Spleen (tissue), 13 donors: ENCODE measurements at places on chromosomes 2 and 18.

DNA sequence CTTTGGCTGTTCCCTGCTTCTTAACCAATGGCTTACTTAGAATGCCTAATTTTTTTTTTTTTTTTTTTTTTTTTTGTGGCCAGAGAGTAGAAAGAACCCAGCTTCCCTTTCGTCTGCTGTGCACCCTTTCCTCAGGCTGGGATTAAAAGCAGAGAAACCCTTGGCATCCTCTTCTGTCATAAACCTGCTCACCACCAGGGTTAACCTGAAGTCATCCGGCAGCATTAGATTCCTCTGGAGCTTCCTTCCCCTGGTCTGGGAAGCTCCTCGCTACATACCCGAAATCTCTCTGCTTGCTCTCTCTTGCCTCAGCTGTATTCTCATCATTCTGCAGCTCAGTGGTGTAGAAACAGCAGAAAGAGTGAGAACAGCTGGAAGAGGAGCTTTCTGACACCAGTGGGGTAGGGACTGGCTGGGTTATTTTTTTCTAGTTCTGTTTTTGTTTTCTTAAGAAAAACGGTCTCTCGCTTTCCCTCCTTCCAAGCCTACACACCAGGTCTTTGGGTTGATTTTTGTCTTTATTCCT, 339.0 kb upstream of the MEIS1 start:
- no peaks in the 10 kb centered on the region for H3K27me3 ChIP-seq
- no peak overlapping the region for H3K4me3 ChIP-seq
- no peak overlapping the region for H3K27ac ChIP-seq
- H3K36me3 ChIP-seq: no peaks in the 10 kb centered on the region

GRCh38 chr2:102040229-102040628, 48.5 kb downstream of the IL1R2 start:
- H3K4me3 ChIP-seq: no peak overlapping the region
- no peaks in the 10 kb centered on the region for H3K36me3 ChIP-seq
- H3K27ac ChIP-seq: peak overlapping the region; percentile 68
- H3K27me3 ChIP-seq: no peaks in the 10 kb centered on the region

- H3K4me3 ChIP-seq: no peak overlapping the region
- H3K27ac ChIP-seq: no peak overlapping the region
- no peaks in the 10 kb centered on the region for H3K27me3 ChIP-seq
These were observed 39.1 kb upstream of the PPP1R1C start for GRCh38 chr2:181946444-181947127.

DNA sequence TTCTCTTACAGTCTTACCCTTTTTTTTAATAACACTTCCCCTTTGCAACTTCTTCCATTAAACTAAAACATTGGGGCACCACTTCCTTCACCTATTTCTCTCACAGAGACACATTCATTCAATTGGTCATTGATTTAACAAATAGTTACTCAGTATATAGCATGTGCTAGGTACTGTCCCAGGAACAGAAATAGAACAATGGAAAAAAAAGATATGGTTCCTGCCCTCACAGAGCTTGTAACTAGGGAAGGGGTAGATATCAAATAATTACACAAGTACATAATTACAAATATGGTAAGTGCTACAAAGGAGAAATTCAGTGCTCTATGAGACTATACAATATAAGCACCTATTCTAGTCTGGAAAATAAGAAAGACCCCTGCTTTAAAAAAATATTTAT, 165.5 kb upstream of the RBBP8 start:
- no peak for DNase-seq
- no peaks in the 10 kb centered on the region for H3K36me3 ChIP-seq
- no peaks in the 10 kb centered on the region for H3K4me1 ChIP-seq
- no peak overlapping the region for H3K4me3 ChIP-seq
- H3K27ac ChIP-seq: no peak overlapping the region

DNA sequence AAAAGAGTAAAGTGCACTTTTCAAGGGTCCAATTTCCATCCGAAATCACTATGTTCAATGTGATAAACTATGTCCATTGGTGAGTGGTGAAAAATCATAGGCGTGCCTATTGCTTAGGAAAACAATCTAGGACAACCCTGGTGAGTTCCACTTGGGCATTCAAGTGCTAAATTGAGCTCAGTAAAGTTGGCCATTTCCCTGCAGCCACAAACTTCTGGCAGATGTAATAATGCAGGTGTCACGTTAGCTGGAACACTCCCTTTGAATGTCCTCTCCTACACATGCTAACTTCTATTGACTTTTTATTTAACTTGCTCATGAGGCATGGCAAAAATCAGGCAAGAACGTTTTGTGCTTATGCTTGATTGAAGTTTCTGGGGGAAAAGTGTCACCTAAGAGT, 67.1 kb downstream of the CPS1 start:
- H3K27me3 ChIP-seq: no peaks in the 10 kb centered on the region
- no peak overlapping the region for H3K4me3 ChIP-seq
- H3K4me1 ChIP-seq: no peaks in the 10 kb centered on the region
- no peak for DNase-seq

DNA sequence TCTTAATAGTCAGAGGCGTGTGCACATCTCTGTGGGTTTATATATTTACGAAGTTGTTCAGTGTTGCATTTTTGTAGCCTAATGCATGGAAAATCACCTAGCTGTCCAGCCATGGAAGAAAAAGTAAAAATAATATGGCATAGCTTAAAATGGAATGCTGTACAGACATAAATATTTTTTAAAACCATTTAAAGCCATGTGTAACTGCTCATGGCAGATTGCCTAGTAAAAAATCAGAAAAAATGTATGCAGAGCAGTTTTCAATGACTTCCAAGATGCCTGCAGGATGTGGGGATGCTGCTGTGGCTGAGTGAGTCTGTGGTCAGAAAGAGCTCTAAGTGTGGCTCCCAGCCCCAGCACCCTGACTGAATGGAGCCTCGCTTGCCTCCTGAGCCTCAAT, 64.8 kb upstream of the ALKAL2 start:
- H3K4me3 ChIP-seq: no peak overlapping the region
- no peaks in the 10 kb centered on the region for H3K4me1 ChIP-seq
- no peaks in the 10 kb centered on the region for H3K27me3 ChIP-seq
- no peak overlapping the region for H3K27ac ChIP-seq

- H3K27ac ChIP-seq: no peak overlapping the region
- H3K4me3 ChIP-seq: no peak overlapping the region
- no peaks in the 10 kb centered on the region for H3K27me3 ChIP-seq
- no peaks in the 10 kb centered on the region for H3K36me3 ChIP-seq
- peak; percentile 36 for DNase-seq
These were observed 54.8 kb downstream of the RTP5 start for GRCh38 chr2:241924069-241924908.

DNA sequence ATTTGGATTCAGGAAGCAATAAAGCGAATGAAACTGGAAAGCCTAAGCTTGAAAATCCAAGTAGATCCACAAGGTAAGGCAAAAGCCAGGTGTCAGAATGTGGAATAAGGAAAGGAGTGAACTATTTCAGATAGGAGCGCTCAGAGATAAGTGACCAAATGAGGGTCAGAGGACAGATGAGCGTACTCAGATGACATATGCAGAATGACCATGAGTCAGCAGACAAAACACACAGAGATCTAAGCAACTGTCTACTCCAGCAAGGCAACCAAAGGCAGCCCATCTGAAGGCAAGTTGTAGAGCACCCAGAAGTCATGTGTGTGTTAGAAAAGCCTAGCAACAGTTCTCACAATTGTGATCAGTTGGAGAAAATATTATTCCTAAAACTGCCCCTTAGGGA, 548.4 kb upstream of the FSHR start:
- H3K4me3 ChIP-seq: no peak overlapping the region
- H3K27ac ChIP-seq: no peak overlapping the region
- H3K4me1 ChIP-seq: no peaks in the 10 kb centered on the region
- no peak for DNase-seq

- no peaks in the 10 kb centered on the region for H3K36me3 ChIP-seq
- DNase-seq: no peak
- no peaks in the 10 kb centered on the region for H3K4me1 ChIP-seq
- H3K27me3 ChIP-seq: no peaks in the 10 kb centered on the region
- no peak overlapping the region for H3K27ac ChIP-seq
These were observed 190.1 kb downstream of the RAD51AP2 start for GRCh38 chr2:17328161-17328560.

GRCh38 chr18:68519336-68519735, 195.6 kb downstream of the TMX3 start:
- H3K27me3 ChIP-seq: no peaks in the 10 kb centered on the region
- no peak for DNase-seq
- no peak overlapping the region for H3K27ac ChIP-seq
- no peak overlapping the region for H3K4me3 ChIP-seq

DNA sequence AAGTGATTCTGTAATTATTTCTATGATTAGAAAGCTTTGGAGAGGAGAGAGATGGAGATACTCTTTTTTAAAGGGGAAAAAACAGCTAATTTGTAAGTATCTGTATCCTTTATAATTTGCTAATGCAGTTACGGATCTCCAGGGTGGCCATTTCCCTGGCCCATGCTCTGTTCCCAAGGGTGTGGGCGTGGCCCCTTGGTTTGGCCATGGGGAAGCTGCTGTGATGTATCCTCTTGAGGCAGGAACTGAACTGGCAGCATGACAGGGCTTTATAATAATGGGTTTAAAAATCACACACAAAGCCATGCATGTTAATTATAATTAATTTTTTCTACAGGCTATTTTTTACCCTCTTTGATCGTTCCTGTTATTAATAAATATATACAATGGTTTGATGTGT, 27.0 kb downstream of the TRAPPC12 start:
- H3K27me3 ChIP-seq: no peaks in the 10 kb centered on the region
- peaks cover 23% of the 10 kb centered on the region for H3K4me1 ChIP-seq
- no peak overlapping the region for H3K27ac ChIP-seq
- peaks cover 74% of the 10 kb centered on the region for H3K36me3 ChIP-seq
- DNase-seq: no peak

GRCh38 chr2:15544227-15544626, 16.9 kb downstream of the NBAS start:
- DNase-seq: no peak
- no peak overlapping the region for H3K27ac ChIP-seq
- H3K4me3 ChIP-seq: no peak overlapping the region
- no peaks in the 10 kb centered on the region for H3K27me3 ChIP-seq
- H3K4me1 ChIP-seq: peaks cover 5% of the 10 kb centered on the region
- H3K36me3 ChIP-seq: peaks cover 27% of the 10 kb centered on the region

DNA sequence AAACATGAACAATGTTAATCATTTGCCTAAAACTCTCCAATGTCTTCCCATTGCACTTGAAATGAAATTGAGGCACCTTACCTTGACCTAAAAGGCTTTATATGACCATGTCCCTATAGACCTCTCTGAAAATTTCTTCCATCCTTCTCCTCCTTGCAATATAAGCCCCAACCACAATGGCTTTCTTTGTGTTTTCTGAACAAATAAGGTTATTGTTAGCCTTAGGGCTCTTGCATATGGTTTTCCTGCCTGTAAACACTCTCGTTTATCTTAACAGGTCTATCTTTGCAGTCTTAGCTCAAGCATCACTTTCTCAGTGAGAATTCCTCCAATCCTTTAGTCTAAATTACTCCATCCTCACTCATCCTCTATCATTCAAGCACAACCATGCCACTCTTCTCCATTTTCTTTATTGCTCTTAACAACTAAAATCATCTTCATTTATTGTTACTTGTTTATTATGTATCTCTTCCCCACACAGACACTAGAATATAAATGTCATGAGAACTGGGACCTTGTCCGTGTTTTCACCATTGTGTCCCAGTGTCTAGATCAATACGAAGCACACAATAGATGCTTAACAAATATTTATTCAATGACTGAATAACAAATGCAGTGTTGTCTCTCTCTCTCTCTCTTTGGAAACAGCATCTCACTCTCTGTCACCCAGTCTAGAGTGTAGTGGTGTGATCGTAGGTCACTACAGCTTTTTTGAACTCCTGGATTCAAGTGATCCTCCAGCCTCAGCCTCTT, 129.3 kb downstream of the RDH14 start:
- DNase-seq: no peak
- no peaks in the 10 kb centered on the region for H3K27me3 ChIP-seq
- no peak overlapping the region for H3K4me3 ChIP-seq
- H3K36me3 ChIP-seq: no peaks in the 10 kb centered on the region
- no peaks in the 10 kb centered on the region for H3K4me1 ChIP-seq
- no peak overlapping the region for H3K27ac ChIP-seq

- no peaks in the 10 kb centered on the region for H3K4me1 ChIP-seq
- H3K36me3 ChIP-seq: no peaks in the 10 kb centered on the region
- H3K27me3 ChIP-seq: no peaks in the 10 kb centered on the region
These were observed 99.3 kb downstream of the ASB1 start for GRCh38 chr2:238525990-238526389.

DNA sequence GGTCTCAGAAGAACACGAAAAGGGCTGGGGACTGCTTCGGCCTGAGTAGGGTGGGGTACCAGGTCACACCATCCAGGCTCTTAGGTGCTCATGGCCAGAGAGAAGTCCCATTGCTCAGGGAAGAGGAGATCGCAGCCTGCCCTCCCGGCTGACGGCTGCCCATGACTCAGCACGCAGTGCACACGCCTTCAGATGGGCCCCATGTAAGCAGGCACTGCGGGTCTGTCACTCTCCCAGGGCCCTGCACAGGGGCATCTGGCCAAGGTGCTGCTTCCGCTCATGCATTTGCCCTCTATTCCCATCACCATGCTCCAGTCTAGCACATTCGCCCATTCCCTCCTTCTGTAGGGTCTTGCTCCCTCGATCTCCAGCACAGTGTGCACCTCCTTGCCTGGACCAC, 34.7 kb downstream of the SFXN5 start:
- peaks cover 3% of the 10 kb centered on the region for H3K36me3 ChIP-seq
- no peak for DNase-seq
- H3K4me3 ChIP-seq: no peak overlapping the region
- H3K27ac ChIP-seq: no peak overlapping the region
- no peaks in the 10 kb centered on the region for H3K27me3 ChIP-seq

GRCh38 chr18:46419391-46420141, 237.5 kb downstream of the LOXHD1 start:
- H3K27me3 ChIP-seq: no peaks in the 10 kb centered on the region
- no peaks in the 10 kb centered on the region for H3K36me3 ChIP-seq
- peaks cover 26% of the 10 kb centered on the region for H3K4me1 ChIP-seq

- H3K27ac ChIP-seq: no peak overlapping the region
- H3K4me3 ChIP-seq: no peak overlapping the region
- DNase-seq: no peak
- H3K4me1 ChIP-seq: no peaks in the 10 kb centered on the region
- no peaks in the 10 kb centered on the region for H3K36me3 ChIP-seq
- no peaks in the 10 kb centered on the region for H3K27me3 ChIP-seq
These were observed 55.2 kb downstream of the KIF5C start for GRCh38 chr2:148930046-148930775.
